ENCODE measurements at places on chromosomes 11 and 22.

DNA sequence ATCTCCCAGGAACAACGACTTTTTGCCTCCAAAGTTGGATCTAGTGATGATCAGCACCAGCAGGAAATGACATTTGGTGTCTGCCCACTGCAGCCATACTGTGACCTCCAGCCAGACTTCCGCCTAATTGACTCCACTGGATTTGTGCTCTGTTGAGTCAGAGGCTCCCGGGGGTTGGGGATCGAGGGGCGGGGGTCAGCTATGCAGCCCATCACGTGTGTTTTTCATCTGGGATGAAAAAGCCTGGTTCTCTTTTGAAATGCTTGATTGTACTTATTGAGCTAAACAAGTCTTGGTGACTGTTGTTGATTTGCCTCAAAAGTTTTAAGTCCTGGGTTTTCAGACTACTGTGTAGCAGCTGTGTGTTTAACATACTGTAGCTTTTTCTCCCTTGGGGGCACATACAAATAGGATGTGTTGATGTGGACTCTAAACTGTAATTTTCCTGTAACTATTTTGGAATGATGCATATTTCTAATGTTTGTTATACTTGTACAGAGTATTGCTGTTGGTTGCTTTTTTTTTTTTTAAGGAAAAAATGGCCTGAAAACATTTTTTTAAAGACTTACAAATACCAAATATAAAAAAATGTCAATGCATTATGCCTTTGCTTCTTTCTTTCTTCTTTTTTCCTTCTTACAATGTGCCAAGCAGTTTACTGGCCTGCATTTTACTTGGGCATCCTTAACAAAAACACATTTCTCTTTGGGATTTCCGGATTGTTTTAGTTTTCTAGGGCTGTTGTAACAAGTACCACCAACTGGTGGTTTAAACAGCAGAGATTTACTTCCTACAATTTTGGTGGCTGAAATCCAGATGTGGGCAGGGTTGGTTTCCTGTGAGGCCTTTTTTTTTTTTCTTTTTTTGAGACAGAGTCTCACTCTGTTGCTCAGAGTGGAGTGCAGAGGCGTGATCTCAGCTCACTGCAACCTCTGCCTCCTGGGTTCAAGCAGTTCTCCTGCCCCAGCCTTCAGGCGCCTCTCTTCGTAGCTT is 46.1 kb upstream of the OR4B1 start:
- DNase-seq = no peak

DNA sequence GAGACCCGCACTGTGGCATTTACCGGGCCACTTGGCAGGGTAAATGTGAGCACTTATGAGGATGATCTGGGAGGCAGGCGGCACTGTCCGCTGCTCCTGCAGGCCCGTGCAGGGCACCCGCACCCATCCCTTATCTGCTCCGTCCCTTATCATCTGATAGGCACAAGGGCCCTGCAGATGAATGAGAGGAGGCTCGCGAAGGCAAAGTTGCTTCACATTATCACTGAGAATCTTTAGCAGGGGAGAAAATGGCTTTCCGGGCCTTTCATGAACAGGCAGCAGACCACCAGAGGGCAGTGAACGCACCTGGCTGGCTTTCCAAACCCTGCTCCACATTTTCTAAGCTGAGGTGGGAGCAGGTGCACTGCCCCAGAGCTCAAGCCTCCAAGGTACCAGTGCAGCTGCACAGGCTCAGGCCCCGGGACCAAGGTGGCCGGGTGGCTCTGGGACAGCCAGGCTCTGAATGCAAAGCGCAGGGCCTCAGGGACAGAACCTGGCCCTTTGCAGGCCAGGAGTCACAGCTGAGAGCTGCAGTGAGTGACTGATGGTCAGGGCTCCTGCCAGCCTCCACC is 165.6 kb downstream of the SHANK2 start:
- no peak for DNase-seq

GRCh38 chr11:100874203-100874602 is 187.1 kb downstream of the ARHGAP42 start:
- no peak for DNase-seq

DNA sequence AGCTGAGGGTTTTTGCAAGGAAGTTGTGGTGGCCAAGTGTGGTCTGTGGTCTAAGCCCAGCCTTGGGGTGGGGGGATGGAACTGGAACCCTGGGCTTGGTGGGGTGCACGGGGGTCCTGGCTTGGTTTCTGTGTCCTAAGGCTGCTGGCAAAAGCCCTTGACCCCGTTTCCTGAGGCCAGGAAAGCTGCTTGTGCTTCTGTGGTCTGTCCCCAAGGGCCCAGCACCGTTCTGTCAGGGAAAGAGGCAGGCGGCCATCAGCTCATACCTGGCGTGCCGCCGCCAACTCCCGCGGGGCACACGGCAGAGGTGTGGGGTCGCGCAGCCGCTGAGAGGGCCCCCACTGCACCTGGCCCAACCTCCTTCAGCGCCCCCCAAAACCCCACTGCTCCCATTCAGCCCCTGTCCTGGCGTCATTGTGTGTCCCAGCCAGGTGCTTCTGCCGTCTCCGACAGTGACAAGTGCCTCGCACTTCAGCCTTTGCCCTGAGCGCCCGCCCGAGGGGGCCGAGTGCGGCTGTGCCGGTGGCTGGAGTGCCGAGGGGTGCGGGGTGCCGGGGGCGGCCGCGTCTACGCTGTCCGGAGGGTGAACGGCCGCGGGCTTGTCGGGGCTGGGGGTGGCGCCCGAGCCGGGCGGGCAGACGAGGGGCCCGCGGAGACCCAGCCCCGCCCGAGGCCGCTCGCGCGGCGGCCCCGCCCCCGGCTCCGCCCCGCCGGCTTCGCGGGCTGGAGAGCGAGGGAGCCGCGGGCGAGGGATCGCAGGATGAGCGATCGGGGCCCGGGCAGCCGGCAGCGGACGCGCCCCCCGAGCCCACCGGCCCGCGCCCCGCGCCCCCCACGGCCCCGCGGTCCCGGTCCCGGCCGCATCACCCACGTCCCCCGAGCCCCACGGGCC is at the start of gene CNIH2:
TSS of gene CNIH2 (plus strand) at position 705 of the 892 bp plus-strand sequence. CDS start 282 bp downstream, outside the sequence.
- DNase-seq = no peak

- no peak for DNase-seq
These were observed 1167.3 kb downstream of the TBC1D22A start for GRCh38 chr22:47929646-47930185.

- DNase-seq = no peak
These were observed 830.8 kb downstream of the TBC1D22A start for GRCh38 chr22:47593291-47593690.

GRCh38 chr11:1883346-1884302 is 8.1 kb downstream of the PRR33 start:
- DNase-seq = no peak

DNA sequence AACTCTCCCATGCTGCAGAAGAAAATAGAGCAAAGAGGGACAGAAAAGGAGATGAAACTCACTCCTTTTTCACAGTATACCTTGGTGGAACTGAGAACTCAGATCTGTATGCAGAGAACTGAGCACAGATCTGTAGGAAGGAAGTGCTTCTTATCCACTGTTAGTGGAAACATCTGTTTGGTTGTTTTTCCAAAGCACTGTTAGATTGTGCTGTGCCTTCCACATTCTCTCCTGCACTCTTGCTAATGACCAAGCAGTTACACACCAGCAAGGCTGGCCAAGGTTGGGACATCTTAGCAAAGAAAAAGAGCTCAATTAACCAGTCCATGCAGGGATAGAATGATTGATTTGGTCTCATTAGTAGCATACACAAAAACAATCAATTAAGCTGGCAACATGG is 20.1 kb upstream of the SIK2 start:
- DNase-seq = no peak

GRCh38 chr11:44593251-44593650 is 27.8 kb downstream of the CD82 start:
- DNase-seq = no peak

DNA sequence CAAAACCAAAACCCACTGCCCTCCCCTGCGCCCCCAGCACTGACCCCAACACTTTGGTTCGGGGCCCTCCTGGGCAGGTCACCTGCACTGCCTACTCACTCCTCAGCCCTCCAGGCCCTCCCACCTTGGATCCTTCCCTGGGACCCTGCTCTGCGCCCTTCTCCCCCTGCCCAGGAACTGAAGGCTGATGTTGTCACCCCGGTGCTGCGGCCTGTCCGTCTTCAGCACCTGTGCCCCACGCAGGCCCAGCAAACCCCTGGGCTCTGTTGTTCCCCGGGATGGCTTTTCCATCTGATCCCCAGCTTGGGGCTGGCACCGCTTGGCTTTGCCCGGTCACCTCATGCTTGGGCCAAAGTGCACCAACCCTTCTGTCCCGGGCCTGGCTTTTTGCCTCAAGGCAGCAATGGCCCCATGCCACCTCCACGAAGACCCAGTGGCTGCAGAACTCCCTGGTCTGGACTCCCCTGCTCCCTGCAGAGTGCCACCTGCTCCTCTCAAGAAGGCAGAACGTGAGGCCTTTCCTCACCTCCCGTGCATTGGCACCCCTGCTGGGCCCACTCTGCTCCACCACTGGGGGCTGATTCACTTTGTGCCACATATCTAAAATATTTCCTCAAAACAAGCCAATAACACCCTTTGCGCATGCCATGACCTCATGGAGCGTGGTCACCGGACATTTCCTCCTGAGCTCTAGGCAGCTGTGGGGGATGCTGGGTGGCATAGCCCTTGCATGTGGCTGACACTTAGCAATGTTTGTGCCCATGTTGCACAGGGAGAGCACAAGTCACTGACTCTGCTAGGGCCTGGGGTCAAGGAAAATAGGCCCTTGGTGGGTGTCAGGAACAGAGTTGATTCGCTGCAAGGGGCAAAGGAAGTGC is 8.8 kb downstream of the PPM1F start:
- no peak for DNase-seq

DNA sequence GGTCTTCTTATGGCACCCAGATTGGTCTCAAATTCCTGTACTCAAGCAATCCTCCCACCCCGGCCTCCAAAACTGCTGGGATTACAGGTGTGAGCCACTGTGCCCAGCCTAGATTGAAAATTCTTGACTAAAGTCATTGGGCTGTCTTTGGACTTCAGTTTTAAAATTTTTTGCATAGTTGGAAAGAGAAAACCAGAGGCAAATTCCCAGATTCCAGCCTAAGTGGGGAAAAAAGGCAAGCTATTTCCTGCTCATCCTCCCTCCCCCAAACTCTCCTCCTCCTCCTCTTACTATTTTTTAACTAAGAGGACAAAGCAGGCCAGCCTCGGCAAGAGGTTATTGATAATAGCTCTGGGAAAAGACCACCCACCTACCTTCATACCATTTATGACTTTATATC is 78.6 kb upstream of the CLMP start:
- no peak for DNase-seq

- no peak for DNase-seq
These were observed 5.9 kb downstream of the TSSC4 start for GRCh38 chr11:2406451-2406850.

DNA sequence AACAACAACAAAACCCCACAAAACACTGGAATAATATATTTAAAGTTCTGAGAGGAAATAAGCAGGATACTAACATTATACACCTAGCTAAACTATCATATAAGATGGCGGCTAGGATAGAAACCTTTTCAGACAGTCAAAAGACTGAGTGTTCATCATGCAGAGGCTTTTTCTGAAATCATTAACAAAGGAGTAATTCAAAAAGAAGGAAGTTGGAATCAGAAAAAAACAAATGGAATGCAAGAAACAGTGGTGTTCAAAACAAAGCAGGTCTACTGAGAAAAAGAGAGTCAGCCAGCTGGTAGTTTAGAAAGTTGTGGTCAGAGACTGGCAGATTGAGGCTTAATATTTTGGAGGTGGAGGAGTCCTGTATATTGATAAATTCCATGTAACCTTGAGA is 30.1 kb upstream of the ZBTB44 start:
- DNase-seq = no peak

GRCh38 chr11:119970555-119971304 is 167.2 kb downstream of the TRIM29 start:
- DNase-seq = no peak

DNA sequence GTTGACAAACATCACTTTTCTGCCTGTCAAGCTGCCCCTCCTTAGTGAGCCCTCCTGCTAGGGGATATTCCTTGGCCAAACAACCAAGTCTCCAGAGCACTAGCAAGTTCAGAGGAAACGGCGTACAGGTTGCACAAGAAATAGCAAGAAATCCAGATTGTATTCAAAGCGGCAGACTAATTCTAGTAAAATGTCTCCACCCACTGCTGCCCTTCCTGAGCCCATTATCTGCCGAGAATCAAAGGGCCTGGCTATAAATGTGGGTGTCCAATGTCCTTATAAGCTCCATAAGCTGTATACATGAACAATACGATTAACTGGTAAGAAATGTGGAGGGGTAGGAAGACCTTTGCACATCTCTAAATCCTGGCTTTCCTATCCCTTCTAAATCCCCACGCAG is 44.0 kb upstream of the AKIP1 start:
- no peak for DNase-seq

DNA sequence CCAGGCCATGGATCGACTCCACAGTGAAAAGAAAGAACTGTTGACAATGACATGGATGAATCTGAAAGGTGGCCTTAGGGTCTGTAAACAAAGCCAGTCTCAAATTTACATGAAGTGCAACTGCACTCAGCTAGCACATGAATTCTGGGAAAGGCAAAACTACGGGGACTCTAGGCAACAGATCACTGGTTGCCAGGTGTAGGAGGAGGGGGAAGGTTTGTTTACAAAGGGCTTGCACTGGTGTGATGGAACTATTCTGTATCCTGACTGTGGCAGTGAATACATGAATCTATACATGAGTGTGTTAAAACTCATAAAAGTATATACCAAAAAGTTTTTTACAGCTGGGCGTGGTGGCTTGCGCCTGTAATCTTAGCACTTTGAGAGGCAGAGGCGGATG is 27.3 kb downstream of the ALX4 start:
- no peak for DNase-seq

DNA sequence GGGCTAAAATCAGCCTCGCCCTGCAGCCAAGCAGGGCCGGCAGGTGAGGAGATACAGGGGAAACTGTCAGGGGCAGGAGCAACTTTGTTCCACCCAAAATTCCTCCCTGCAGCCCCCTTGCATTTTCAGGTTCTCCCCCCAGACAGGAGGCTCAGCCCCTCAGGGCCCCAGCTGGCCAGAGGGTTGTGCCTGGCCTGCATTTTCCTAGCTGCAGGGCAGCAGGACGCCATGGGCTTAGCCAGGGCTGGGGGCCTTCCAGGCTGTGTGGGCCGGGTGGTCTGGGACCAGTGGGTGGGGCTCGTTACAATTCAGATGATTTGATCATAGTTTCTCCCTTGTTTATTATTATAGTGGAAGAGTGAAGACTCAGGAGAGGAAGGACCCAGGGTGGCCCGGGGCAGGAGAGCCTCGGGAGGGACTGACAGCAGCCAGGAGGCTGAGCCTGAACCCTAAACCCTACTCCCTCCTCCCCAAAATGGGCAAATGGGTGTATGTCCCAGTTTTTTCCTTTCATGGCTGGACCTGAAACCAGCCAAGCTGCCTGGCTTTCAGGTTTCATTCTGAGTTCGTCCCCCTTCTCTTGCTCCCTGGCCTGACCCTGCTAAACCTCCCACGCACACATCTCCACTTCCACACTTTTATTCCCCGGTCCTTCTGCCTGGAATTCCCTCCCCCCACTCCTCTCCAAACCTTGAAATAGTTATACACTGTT is 40.0 kb downstream of the AHNAK start:
- no peak for DNase-seq

- no peak for DNase-seq
These were observed 114.7 kb downstream of the CSTPP1 start for GRCh38 chr11:47051217-47051616.

GRCh38 chr22:44493206-44493605 is 4.8 kb downstream of the RTL6 start:
- DNase-seq = no peak

GRCh38 chr11:91761406-91762025 is 463.1 kb upstream of the FAT3 start:
- no peak for DNase-seq

- no peak for DNase-seq
These were observed 802 bp downstream of the TENM4 start for GRCh38 chr11:79439886-79440570.

- no peak for DNase-seq
These were observed 802 bp downstream of the KBTBD3 start for GRCh38 chr11:106076171-106076918.

Measured in cortex of kidney (tissue), 1 donor.